ENCODE measurements at places on chromosomes 7 and 10.
A peak's percentile ranks its signal among the peaks of the same experiment; 100 is the strongest.

DNA sequence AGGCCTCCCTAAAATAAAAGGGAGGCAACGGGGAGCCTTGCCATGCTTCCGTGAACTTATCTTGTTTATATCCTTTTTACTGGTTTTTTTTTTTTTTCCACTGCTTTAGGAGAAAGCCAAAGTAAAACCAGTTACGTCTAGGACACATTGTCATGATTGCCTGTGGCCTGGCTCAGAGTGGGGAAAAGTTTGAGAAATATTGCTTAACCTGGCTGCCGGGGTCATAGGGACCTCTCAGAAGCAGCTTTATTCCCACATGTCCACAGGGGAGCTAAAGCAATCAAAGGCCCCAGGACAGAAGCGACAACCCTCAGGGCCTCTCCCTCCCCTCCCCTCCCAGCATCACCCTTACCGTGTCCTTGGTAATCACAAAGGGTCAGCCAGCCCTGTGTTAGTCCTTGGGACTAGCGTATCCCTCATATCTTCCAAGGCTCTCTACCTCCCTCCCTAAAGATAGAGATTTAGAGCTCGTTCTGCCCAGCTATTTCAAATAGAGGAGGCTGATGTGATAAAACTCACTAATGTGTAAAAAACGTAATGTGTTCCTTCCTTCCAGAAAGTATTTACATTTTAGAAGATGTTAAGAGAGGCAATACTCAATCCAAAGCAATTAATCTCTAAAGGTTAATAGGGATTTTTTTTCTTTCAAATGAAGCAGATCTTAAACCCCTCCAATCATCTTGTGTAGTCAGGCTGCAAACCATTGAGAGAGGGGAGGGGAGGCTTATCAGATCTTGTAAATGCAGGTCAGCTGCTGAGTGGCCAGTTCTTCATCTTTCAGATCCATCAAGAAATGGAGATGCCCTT lies 64.8 kb upstream of the PRKAR2B start:
- no peak for DNase-seq

GRCh38 chr7:117269417-117269816 lies 53.4 kb downstream of the WNT2 start:
- DNase-seq, result no peak

DNA sequence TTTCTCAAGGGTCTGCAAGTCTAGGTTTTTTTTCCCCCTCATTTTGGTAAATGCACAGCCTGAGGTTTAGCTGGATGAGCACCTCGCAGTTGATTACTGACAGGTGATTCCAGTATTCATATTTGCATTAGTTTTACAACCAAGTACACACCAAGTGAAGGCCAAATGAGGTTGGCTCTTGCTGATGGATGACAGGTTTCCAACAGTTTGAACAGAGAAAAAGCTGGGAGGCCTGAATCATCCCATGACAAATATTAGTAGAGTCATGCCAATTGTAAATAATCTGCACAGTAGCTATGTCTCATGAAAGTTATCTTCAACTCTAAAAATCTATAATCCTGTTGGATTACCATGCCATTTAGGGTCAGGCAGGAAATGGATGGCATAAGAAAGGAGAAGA lies 399.8 kb downstream of the HTR7 start:
- DNase-seq, result no peak

DNA sequence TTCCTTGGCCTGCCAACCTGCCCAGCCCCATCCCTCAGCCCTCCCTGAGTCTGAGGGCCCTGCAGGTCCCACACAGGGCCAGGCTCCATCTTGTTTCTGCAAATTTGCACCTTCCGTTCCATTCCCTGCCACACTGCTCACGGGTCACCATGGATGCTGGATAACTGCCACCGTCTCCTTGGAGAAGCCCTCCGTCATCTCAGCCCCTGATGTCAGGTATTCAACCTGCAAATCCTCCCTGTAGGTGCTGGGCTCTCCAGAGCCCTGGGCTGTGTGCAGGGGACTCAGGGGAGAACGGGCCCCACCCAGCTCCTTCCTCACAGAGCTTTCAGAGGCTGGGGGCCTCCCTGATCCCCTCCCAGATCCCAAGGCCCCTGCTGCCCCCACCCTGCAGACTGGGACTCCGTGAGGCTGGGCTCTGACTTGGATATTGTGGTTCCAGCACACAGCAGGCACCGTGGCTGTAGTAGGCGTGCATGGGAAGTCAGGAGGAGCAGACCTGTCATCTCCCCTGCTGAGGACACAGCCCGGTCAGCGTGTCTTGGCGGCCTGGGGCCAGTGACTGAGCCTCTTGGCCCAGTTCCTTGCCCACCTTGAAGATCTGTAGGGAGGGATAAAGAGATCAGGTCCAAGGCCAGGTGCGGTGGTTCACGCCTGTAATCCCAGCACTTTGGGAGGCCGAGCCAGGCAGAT lies 121.7 kb upstream of the TNRC18 start:
- no peak for DNase-seq

- no peak for DNase-seq
Observed at GRCh38 chr7:159104188-159104920, 40.3 kb downstream of the VIPR2 start.

DNA sequence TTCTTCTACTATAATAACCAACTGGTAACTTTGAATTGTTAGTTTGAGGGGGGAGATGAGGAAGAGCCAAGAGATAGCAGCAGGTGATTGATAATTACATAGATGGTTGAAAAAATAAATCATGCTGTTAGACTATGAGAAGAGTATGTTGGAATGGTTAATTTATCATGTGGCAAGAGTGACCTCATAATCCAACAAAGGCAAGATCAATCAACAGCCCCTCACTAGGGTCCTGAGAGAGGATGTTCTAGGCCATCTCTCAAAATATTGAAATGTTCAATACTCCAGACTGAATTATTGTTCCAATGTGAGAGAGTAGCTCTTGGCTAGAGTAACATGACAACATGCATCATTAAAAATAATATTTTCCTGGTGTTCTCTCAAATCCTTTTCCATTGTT lies 67.9 kb downstream of the ADD3 start:
- DNase-seq, result no peak

- no peak for DNase-seq
Observed at GRCh38 chr7:44158096-44158872, 17.2 kb upstream of the MYL7 start.

DNA sequence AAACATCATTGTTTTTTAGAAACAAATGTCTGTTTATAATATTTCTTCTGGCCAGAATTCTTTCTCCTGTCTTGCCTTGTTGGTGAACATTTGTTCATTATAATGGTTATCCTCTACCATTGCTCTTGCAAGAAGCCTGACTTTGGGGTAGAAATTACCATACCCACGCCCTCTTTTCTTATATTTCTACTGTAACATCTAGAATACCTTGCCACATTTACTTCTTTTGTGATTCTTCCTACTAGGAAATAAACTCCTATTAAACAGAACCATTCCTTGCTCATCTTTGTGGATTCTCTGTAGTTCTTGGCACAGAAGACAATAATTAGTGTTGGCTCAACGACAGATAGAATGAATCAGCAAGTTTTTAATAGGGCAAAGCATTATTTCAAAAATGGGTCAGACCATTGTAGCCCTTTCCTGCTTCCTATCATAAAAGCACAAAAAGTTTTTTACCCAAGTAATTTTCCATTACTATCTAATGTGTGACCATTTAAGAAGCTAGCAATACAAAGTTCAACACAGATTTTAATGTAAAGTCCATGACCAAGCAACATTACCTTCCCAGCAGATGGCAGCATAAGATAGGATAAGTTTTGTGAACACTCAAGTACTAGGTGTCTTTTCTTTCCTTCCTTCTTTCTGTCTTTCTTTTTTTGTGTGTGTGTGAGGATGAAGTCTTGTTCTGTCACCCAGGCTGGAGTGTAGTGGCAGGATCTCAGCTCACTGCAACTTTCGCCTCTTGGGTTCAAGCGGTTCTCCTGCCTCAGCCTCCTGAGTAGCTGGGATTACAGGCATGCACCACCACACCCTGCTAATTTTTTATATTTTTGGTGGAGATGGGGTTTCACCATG lies 270.4 kb downstream of the HGF start:
- peak; percentile 6 for DNase-seq

DNA sequence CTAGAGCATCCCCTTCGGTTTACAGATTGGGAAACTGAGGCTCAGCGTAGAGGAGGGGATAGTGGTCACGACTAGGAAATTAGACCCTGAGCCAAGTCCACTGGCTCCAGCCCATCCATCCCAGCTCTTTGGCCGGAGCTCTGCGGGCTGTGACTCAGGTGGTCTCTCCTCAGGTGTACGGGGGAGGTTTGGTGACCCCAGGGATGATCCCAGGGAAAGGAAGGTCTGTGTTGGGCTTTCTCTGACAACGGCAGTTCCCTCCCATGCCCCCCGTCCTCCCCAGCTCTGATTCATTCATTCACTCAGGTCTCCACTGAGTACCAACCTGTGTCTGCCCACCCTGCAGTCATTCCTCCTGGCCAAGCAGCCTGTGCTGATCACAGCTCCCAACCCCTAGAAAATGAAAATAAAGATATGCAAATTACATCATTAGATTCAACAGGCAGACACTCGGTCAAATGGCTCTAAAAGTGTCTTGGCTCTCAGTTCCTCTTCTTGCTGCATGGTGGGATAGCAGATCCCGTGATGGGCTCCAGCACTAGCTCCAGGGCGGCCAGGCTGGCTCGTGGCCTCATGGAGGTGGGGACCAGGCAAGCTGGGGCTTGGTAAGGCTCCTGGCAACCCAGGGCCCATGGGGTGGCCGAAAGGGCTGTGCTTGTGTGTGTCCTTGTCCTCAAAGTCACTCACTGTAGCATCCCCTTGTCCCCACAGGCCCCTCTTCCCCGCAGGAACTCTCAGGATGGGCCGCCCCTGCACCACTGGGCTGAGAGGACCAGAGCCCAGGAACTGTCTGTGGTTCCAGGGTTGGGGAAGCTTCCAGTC lies 37.8 kb downstream of the CLRN3 start:
- DNase-seq, result no peak

GRCh38 chr7:23093111-23093510 lies 12.5 kb upstream of the KLHL7 start:
- no peak for DNase-seq

GRCh38 chr7:43454936-43455518 lies 127.9 kb upstream of the STK17A start:
- no peak for DNase-seq

All from CD4-positive, alpha-beta T cell treated with Interleukin-4 for 4 hours (primary cell).